ENCODE measurements at places on chromosomes 3 and 15.

DNA sequence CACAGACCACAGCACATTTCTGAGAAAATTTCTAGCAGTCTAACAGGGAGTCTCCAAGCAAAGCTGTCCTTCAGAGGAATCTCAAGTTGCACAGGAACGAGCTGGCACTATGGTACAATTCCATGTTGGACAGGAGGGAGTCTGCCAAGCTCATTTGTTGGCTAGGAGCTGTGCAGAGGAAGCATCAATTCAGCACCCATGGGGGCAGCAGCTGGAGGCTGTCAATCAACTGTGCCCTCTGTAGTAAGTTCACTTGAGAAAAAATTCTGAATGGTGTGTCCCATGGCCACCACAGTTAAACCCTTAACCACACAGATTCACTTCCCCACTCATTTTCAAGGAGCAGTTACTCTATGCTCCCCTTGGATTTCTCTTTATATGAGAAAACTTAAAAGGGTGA, 298.5 kb upstream of the PPP2R3A start:
- no peak for DNase-seq

DNA sequence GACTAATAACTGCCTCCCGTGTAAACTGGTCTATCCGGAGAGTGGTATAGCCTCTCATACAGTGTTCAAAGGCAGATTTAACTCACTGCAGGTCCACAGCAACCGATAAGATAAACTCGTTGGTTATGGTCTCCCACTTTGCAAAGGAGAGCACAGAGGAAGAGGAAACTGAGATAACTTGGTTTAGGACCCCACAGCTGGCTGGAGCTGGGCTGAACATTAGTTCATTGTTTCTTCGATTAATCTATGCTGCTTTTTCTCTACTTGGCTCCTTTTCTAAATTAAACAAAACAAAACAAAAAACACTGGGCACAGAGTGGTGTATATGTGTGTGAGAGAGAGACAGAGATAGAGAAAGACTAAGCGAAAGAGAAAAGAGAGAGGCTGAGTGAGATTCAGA, 5.0 kb upstream of the DLG1 start:
- no peak for DNase-seq

DNA sequence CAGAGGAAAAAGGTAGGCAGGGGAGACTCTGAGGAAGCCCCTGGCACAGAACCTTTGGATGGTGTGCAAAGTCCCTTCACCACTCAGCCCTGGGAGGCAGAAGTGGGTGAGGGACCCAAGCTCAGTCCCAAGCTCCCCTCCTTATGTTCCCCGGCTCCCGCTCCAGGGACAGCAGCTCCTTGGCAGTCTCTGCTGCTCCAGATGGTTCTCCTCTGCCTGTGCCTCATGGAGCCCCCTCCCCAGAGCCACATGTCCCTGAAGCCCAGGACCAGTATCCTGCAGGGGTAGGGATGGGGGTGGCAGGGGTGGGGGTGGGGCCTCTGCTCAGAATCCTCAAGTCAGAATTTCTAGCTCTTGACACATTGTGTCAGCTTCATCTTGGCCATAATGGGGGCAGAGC, 8.0 kb upstream of the CAMKV start:
- no peak for DNase-seq

- no peak for DNase-seq
Measured at GRCh38 chr3:13501958-13502790, 22.1 kb downstream of the HDAC11 start.

GRCh38 chr3:111315930-111316587, 225.9 kb upstream of the CD96 start:
- DNase-seq: no peak

- no peak for DNase-seq
Measured at GRCh38 chr15:86197770-86198169, 118.1 kb downstream of the AGBL1 start.

Measured in NT2/D1 (cell line).